T-helper 17 cell (primary cell): ENCODE measurements at places on chromosomes 5 and 9.

- no peak for DNase-seq
Observed at GRCh38 chr5:16756692-16757091, 139.9 kb upstream of the RETREG1 start.

- no peak for DNase-seq
Observed at GRCh38 chr5:24497591-24498157, 147.1 kb downstream of the CDH10 start.

DNA sequence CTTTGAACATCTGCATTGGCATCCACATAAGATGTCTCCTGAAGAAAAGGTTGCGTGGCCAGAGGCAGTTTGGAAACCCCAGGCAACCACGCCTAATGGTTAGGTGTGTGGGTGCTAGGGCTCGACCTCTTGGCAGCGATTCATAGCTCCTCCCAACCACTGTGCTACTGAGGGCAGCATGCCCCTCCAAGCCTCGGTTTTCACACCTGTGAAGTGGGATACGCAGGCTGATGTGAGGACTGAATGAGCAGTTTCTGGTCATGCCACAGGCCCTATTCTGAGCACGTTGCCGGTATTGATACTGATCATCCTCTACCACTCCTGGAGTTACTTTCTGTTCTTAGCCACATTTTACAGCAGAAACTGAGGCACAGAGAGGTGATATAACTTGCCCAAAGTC, 19.1 kb downstream of the NDST1 start:
- DNase-seq, result no peak

GRCh38 chr9:136051453-136051836, 43.6 kb downstream of the NACC2 start:
- DNase-seq, result no peak

GRCh38 chr5:43038496-43038989, 1.6 kb downstream of the ANXA2R start:
- no peak for DNase-seq

GRCh38 chr9:78221425-78221824, 14.4 kb upstream of the CEP78 start:
- DNase-seq, result no peak

GRCh38 chr9:69141851-69142250, 32.2 kb upstream of the TJP2 start:
- no peak for DNase-seq

DNA sequence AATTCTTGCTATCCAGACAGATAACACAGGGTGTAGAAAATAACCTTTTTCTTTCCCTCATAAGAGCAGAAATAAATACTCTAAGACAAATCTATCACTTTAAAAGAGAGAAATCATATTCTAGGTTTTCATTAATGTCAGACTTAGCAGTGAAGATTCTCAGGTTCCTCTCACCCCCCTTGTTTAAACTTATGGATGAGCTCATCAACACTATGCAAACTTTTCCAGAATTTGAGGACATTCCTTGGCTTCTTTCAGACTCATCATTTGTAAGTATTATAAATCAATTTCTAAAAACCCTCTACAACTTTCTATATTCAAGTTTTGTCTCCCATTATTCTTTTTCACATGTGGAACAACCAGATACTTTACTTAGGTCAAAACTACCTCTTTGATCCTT, 374.9 kb upstream of the TRPC7 start:
- no peak for DNase-seq

GRCh38 chr5:75566710-75567309, 44.4 kb upstream of the ANKDD1B start:
- no peak for DNase-seq

GRCh38 chr9:78874061-78874460, 577.1 kb downstream of the PSAT1 start:
- no peak for DNase-seq

GRCh38 chr5:75510836-75511434, 494 bp downstream of the CERT1 start:
- peak; percentile 44 for DNase-seq

DNA sequence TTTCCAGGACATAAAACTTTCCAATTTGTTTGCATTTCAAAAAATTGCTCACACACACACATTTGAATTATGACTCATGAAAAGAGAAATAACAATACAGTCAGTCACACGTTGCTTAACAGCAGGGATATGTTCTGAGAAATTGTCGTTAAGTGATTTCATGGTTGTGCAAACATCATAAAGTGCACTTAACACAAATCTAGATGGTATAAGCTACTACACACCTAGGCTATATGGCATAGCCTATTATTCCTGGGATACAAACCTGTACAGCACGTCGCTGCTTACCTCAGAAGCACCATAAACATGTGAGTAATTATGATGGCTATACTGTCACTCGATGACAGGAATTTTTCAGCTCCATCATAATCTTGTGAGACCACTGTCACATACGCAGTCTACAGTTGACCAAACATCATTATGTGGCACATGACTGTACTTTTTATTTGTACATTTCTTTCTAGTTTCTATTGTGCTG, 378.2 kb downstream of the ACTL7B start:
- no peak for DNase-seq

- DNase-seq, result no peak
Observed at GRCh38 chr9:129748249-129748648, 4.6 kb downstream of the PTGES start.

- DNase-seq, result no peak
Observed at GRCh38 chr9:35481347-35481975, 8.4 kb upstream of the RUSC2 start.

DNA sequence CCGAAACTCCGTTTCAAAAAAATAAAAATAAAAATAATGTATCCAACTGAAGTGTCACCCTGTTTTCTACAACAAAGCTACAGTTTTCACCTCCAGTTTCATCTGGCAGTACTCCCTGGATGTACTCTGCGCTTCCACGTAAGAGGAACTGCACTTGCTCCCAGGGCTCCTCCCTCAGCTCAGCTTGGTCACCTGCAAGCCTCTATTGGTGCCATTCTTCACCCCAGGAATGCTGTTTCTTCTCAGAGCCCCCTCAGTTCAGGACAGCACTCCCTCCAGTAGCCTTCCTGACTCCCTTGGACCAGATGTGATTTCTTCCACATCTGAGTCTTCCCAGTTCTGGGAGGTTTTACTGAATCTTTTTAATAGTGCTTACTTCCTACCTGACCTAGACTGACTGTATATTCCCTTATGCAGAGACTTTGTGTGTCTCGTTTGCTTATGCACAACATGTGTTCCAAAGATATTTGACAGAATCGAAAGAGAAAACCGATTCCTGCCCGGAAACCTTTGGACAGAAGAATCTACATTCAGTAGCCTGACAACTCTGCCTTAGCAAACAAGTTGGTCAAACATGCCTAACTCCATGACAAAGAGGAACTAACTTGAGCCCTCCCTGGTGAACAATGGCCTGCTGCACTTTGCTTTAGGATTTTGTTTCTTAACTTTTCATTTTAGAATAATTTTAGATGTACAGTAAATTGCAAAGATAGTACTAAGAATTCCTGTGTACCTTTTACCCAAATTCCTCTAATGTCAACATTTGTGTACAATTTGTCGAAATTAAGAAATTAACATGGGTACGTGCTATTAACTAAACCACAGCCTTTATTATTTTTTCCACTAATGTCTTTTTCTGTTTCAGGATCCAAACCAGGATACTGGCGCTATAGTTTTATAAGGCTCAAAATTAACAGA, 814 bp downstream of the CCDC125 start:
- no peak for DNase-seq

DNA sequence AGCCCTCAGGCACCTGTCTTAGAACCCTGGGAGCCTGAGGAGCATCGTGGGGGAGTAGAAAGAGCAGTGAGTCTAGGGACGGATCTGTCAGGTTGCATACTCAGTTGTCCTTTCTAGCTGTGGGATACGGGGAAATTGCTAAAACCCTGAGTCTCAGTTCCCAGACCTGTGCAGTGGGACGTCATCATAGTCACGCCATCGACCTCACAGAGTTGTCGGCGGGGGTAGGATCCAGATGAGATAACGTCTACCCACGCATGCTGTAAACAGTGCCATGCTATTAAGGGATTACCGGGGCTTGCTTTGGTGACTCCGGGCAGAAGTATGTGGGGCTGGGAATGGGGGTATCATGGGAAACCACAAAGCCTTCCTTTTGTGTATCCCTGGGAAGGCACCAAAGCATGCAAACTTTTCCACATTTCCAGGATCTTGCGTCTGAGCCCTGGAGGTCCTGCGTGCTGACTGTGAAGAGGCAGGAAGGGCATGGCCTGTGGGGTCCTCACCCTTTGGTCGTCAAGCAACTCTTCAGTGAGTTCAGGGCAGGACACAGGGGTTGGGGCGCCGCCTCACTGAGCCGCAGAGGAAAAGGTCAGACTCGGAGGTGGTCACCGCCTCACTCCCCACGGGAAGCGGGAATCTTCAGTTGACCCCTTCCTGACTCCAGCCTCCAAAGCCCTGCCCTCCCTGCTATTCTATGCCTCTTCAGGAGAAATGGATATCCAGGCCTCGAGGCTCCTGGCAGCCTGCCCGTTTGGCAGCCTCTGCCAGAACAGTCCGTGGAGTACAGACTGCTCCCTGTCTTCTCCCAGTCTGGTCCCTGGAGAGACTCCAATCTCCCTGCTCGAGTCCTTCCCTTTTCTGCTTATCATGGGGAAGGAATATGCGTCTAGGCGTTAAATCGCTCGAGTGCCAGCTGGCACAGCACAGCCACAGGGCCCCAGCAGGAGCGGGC, 186.8 kb upstream of the KLF9 start:
- DNase-seq, result no peak

GRCh38 chr9:124769549-124770358, 1.4 kb downstream of the NR6A1 start:
- no peak for DNase-seq

GRCh38 chr9:6759185-6759977, 1.6 kb downstream of the KDM4C start:
- no peak for DNase-seq

- no peak for DNase-seq
Observed at GRCh38 chr5:143248822-143249579, 154.5 kb downstream of the NR3C1 start.

GRCh38 chr5:32317041-32317440, 4.3 kb upstream of the MTMR12 start:
- DNase-seq, result no peak

GRCh38 chr9:126536131-126536530, 77.6 kb upstream of the LMX1B start:
- DNase-seq, result no peak

DNA sequence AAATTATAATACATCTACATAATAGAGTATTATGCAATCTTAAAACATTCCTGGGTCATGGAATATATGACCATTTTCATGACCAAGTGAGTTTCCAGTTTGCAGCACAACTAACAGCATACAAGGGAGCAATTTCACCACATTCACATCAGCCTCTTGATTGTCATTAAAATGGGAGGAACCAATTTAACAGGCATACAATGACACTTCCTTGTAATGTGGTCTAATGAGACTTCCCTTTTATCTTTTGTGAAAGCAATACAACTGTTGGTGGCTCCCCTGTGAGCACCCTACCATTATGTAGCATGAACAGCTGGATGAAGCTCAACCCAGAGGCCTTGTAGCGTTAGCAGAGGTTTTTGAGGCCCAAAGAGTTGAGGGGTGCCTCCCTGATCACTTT, 13.6 kb upstream of the TMOD1 start:
- no peak for DNase-seq

DNA sequence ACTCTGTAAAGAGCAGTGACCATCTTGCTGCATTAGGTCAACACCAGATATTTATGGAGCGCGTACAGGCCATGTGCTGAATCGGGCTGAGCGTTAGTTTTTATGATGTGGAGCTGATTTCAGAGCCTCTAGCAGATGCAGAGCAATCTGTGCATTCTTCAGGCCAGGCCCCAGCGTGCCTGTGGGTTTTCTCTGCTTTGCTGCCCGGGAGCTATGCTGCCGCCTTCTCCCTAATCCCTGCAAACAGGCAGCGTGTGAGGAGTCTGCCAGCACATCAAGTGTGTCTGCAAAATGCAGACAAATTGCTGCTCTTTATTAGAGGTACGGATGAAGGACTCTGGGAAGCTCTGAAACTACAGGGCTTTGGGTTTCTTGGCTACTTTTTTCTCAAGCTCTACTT, 170.0 kb downstream of the NTRK2 start:
- no peak for DNase-seq

DNA sequence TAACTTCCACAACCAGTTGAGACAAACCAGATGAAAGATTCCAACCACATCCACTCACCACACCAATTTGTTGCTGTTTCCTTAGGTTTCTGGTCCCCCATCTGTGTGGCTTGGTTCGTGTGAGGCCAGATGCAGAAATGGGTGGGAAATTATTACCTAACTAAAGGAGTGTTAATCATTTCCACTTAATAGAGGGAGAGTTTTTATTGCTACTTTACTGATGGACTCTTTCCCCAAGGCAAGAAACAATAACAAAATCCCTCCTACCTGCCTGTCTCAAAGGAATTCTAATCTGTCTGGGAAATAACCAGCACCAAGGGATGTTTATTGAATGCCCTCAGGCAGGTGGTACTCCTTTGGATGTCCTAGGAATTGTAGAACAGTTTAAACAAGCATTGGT, 76.3 kb downstream of the TMEM167A start:
- no peak for DNase-seq

DNA sequence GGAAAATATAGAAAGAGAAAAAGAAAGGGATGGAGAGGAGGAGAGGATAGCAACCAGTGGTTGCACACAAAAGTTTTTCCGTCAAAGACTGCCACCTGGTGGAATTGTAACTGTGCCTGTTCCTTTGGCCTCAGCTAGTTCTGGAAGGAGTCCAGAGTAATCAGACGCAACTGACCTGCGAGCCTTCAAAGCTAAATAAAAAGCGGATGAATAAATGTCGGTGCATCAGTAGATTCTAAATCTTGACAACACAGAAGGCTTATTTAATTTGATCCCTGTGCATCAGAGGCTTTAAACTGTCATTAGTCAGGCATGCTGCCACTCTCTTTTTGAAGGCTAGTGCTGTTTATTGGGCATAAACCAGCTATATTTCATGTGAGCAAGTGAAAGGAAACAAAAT, 132.9 kb upstream of the ACO1 start:
- no peak for DNase-seq

GRCh38 chr5:132526290-132526973, 16.9 kb downstream of the IL5 start:
- DNase-seq, result no peak
